ENCODE measurements at places on chromosomes 1 and 21.

DNA sequence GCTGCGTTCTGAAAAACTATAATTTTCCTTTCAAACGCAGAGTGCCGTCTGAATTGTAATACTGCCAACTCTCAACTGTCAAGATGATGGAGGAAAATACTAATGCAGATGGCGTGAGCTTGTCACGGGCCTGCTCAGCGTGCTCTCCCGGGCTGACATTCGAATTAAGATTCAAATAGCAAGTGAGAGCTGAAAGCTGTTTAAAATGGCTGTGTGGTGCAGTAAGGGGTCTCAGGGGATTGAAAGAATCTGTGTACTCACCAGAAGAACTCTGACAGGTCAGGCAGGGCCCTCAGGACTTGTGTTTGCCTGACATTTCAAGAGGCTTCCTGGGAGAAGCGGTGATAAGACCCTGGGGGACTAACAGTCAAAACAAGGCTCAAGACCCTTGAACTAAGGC is 33.1 kb downstream of the ZMYND12 start:
- DNase-seq = no peak

DNA sequence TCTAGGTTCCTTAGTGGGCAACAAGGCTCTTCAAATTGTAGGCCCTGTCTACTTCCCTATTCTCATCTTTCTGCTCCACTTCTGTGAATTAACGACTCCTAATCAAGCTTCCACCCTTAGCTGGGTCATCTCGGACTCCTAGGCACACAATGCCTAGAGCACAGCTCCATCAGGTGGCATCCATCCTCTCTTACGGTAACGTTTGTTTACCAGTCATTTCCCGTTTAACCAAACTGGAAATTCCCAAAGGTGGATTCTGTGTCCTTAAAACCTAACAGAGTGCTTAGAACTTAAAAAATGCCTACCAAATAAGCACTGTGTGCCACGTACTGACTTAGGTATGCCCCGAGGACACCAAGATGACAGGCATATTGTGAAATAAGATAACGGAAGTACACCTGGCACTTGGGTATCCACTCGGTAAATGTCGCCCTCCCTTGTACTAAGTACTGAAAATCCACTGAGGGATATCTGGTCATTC is 1.5 kb downstream of the PARP1 start:
- no peak for DNase-seq

DNA sequence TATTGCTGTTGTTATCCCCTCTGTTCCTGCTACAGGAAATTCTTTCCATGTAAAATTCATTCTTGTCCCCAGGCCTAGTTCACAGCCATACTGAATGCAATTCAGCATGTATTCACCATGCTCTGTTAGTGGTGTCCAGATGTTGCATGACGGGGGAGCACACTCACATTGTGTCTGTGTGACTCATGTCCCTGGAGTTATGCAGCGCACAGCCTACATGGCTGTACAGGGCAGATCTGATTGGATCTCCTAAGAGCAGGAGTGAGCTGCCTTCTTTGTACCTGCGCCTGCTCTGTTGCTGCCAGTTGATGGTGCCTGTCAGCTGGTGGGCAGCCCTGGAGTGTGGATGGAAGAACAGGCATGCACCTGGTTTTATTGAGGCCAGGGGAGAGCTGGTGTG is 17.6 kb downstream of the HTR6 start:
- no peak for DNase-seq

DNA sequence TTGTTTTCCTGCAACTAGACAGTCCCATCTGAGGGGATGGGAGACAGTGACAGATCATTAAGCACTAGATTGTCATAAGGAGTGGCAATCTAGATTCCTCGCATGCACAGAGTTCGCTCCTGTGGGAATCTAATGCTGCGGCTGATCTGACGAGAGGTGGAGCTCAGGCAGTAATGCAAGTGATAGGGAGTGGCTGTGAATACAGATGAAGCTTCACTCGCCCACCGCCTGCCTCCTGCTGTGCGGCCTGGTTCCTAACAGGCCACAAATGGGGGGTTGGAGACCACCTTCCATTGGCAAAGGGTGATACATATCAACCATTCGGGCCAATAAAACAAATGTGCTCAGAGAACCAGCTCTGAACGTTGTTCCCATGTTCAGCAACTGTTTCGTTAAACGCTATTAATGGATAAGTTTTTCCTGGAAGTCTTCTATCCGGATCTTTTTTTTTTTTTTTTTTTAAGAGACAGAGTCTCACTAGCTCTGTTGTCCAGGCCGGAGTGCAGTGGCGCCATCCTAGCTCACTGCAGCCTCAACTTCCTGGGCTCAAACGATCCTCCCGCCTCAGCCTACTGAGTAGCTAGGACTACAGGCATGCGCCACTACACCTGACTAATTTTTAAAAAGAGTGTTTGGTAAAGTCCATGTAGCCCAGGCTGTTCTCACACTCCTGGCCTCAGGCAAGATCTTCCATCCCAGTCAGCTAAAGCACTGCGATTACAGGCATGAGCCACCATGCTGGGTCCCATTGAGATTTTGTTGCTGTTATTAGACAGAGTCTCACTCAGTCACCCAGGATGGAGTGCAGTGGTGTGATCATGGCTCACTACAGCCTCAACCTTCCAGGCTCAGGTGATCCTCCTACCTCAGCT is 8.7 kb upstream of the RSRP1 start:
- no peak for DNase-seq

DNA sequence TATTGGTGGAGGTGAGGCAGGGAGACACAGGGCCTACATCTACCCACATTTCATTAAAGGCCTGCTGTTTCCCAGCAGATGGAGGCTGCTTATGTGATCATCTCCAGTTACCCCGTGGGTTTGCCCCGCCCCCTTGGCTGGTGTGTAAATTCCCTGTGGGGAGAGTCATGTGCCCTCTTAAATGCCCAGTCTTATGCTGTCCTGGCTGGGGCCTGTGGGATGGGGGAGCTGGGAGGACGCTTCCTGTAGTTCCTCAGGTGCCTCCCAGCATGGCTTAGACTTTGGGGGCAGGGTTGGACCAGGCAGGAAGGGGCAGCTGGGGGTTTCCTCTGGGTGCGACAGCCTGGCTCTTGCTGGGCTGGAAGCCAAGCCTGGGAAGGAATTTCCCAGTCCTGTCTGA is 15.5 kb upstream of the CITED4 start:
- DNase-seq = no peak

DNA sequence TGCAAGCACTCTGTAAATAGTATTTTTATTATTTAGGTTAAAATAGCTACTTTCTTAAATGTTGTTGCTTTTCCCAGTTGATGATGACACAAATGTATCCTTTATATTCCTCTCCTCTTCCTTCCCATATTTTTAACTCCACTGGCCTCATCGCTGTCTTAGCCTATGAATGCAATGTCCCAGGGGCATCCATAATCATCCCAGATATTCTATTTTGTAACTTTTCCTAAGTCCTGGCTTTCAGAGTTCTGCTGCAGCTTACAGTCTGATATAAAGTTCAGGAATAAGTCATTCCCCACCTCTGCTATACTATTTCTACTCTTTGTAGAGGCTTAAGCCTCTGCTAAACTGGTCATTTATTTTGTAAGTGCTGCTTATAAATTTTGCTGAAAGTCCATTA is 58.3 kb downstream of the ASTN1 start:
- DNase-seq = no peak

DNA sequence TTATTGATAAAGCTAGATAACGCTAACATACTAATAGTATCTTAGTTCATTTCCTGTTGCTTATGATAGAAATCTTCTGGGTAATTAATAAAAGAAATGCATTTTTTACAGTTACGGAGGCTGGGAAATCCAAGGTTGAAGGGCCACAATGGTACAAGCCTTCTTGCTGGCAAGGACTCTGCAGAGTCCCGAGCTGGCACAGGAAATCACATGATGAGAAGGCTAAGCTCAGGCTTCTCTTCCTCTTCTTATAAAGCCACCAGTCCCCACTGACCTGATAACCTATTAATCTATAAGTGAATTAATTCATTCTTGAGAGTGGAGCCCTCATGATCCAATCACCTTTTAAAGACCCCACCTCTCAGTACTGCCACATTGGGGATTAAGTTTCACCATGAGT is 82.6 kb downstream of the GPR161 start:
- no peak for DNase-seq

GRCh38 chr21:40641042-40641441 is 205.9 kb downstream of the DSCAM start:
- DNase-seq = no peak

GRCh38 chr1:158799689-158800088 is 18.7 kb upstream of the OR6N2 start:
- no peak for DNase-seq

DNA sequence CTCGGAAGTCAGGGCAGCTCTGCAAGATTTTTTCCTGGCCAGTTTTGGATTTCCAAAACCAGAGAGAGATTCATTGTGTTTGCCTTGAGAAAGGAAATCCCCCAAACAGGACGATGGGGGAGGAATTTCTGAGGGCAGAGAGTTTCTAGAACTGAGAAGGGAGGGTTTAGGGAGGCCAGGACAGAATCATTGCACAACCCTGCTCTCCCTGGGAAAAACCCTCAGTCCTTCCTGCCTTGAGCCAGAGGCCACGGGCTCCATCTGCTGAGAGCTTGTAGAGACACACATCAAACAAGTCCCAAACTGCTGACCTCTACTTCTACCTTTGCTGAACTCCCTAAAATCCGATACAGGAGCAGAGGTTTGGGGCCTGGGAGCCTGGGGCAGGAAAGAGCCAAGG is 99.7 kb downstream of the NMNAT2 start:
- DNase-seq = no peak

DNA sequence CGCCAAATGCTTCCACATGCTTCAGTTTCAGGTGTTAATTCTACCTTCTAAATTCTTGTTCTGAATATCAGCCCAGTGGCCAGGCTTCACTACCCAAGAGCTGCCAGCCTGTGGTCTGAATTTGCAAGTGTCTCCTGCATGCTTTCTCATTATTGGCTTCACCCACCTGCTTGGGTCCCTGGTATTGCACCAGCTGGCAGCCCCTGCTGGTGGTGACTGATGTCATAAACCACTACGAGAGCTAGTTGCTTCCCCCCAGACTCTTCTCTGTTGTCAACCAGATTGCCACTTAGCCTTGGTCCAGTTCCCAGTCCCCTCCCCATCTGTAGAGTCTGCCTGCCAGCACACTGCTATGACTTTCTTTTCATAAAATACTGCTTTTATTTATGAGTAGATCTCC is 197.7 kb upstream of the DUSP10 start:
- DNase-seq = no peak

Data from stimulated activated CD4-positive, alpha-beta T cell treated with anti-CD3 and anti-CD28 coated beads, Interleukin-2, amount 100 ng/mL, for 48 hours (primary cell).